ENCODE measurements at places on chromosomes 1 and 21.

DNA sequence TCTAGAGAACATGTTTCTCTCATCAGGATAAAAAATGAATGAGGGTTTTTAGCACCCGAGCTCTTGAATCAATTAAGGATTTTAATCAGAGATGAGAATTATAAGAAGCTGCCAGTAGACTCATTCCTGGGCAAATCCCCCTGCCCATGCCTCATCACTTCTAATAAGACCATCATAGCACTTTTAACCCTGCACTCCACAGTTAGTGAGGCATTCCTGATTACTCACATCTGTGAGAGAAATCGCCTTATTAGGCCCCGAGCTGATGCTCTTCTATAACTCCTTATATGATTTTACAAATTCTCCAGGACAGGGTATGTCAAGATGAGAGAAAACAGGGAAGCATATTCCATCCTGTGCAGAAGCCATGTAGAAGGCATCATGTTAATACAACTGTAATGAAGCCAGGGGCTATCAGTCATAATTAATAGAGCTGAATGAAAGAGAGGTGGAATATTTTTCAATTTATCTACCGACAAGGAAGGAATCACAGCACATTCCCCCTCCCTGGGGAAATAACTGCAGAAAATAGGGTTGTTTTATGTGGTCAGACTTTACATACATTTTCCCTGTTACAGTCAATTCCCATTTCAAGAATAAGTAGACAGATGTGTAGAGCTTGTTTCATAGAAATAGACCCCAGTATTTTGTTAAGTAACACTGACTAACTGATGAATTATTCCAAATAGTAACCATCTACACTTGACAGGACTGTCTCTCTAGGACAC is 272.7 kb downstream of the HHIPL2 start:
- no peak overlapping the region for H3K4me3 ChIP-seq
- DNase-seq = no peak
- H3K4me1 ChIP-seq = no peaks in the 10 kb centered on the region
- H3K27me3 ChIP-seq = no peaks in the 10 kb centered on the region
- H3K27ac ChIP-seq = no peak overlapping the region
- no peaks in the 10 kb centered on the region for H3K36me3 ChIP-seq

DNA sequence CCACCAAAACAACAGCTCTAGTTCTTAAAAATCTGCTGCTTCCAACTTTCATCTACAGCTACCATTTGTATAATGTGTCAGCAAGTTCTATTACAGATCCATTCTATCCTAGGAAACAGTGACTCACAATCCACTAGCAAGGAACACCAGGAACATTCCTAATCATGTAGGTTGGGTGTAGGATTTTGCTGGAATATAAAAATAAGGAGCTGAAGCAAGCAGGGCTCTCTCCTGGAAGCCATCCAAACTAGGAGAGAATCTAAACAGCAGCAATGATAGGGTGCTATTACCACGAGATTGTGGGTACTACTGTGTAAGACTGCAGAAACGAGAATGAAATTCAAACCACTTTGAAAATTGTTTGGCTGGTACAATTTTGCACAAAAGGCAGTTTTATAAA is 135.0 kb downstream of the PTPN14 start:
- H3K4me1 ChIP-seq = peaks cover 5% of the 10 kb centered on the region
- no peaks in the 10 kb centered on the region for H3K27me3 ChIP-seq
- H3K36me3 ChIP-seq = no peaks in the 10 kb centered on the region
- DNase-seq = no peak
- H3K4me3 ChIP-seq = no peak overlapping the region
- peak overlapping the region; percentile 22 for H3K27ac ChIP-seq

GRCh38 chr21:38476385-38476784 is 21.9 kb downstream of the ERG start:
- H3K4me1 ChIP-seq = no peaks in the 10 kb centered on the region
- no peaks in the 10 kb centered on the region for H3K36me3 ChIP-seq
- no peaks in the 10 kb centered on the region for H3K27me3 ChIP-seq
- H3K27ac ChIP-seq = peak overlapping the region; percentile 8
- DNase-seq = no peak

GRCh38 chr1:57951390-57951789 is 527.5 kb upstream of the DAB1 start:
- no peaks in the 10 kb centered on the region for H3K4me1 ChIP-seq
- no peaks in the 10 kb centered on the region for H3K36me3 ChIP-seq
- peaks cover 5% of the 10 kb centered on the region for H3K27me3 ChIP-seq
- H3K27ac ChIP-seq = no peak overlapping the region
- H3K4me3 ChIP-seq = no peak overlapping the region

- no peaks in the 10 kb centered on the region for H3K4me1 ChIP-seq
- no peaks in the 10 kb centered on the region for H3K36me3 ChIP-seq
- H3K4me3 ChIP-seq = no peak overlapping the region
- DNase-seq = no peak
Measured at GRCh38 chr1:61865646-61866220, 123.5 kb downstream of the PATJ start.

DNA sequence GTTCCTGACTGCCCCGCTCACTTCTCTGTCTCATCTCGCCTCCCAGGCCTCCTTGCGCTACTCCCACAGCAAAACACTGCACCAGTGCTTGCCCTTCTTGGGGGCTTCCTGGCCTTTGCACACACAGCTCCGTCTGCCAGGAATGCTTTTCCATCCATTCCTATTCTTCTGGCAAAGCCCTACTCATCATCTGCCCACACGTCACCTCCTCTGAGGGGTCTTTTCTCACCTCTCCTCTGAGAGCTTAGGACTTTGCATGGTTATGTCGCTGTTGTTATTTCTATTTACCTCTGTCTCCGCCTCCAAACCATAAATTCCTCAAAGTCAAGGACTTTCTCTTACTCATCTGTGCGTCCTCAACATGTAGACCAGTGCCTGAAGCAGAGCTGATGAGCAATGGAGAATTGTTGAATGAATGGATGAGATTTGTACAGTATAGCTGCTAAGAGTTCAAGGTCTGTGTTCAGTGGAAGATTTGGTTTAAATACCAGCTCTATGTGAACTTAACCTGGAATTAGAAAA is 26.4 kb upstream of the BTG2 start:
- no peaks in the 10 kb centered on the region for H3K4me1 ChIP-seq
- no peak overlapping the region for H3K4me3 ChIP-seq
- H3K36me3 ChIP-seq = no peaks in the 10 kb centered on the region

Data from aorta (tissue), 5 donors.